ENCODE measurements at places on chromosomes 12 and 14.

DNA sequence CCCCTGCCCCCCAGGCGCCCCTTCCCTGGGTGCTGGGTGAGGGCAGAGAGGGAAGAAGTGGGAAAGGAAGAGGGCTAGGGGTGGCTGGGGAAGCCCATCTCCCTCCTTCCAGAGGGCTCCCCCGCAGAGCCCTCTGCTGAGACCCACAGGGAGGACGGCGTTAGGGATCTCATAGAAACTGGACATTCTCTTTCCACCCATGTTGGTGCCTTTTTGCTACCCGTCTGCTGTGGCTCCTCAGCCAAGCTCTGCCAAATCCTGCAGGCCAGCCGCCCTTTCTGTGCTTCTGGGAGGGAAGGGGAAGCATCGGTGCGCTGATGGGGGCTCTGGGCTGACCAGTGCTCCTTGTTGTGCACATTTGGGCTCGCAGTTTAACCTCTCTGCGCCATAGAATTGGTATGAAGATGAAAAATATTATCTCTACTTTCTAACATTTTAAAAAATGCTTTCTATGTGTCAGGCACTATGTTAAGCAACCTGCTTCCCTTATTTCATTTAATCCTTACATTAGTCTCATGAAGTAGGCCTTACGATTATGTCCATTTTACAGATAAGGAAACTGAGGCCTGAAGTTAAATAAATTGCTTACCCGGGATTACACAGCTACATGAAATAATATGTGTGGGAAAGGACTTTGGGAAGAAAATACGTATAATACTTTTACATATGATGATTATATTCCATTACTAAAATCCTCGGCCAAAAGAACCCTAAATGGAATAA lies 981 bp downstream of the SLC48A1 start:
- DNase-seq = no peak

DNA sequence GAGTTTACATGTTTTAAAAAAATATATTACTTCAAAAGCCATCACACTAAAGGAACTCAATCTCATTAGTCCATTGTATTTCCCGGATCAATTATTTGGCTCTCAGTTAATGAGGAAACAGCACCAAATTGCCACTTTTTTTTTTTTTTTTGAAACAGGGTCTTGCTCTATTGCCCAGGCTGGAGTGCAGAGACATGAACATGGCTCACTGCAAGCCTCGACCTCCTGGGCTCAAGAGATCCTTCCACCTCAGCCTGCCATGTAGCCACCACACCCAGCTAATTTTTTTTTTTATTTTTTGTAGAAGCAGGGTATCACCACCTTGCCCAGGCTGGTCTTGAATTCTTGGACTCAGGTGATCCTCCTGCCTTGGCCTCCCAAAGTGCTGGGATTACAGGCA lies 77.4 kb downstream of the CLIP1 start:
- DNase-seq = no peak

DNA sequence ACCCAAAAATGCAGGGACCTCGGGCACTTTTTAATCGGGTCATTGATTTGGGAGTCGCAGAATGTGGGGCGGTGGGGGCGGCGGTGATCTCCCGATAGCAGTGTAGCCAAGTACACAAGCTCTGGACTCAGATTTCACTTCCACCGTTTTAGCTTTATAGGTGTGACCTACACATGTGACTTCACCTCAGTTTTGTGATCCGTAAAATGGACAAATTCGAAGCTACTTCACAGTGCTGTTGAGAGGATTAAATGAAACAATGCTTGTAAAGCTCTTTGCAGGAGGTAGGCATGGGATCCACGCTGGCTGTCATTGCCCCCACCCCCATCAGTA lies 478 bp downstream of the RITA1 start:
- no peak for DNase-seq

- DNase-seq = peak; percentile 43
These were observed 26.3 kb upstream of the BBS10 start for GRCh38 chr12:76374386-76375020.

GRCh38 chr12:92585115-92585727 lies 117.6 kb upstream of the PLEKHG7 start:
- DNase-seq = no peak

DNA sequence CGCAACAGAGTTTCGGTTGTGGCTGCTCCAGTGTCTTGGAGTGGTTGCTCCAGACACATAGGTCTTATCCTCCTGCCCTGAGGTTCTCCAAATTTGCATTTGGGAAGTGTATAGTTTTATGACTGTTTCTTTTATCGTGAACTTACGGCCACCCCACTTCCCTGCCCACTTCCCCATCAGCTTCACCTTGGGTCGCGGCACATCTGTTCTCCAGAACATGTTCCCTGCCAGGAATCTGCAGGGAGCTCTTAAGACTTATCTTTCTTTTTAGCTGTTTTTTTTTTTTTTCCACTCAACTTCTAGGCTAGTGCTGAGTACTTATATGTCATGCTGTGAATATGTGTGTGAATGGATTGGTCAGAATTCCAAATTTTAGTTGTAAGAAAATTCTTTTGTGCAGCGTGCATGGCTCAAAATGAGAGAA lies 75.4 kb downstream of the ETV6 start:
- DNase-seq = peak; percentile 12

- DNase-seq = no peak
These were observed 1482.7 kb downstream of the AACS start for GRCh38 chr12:126547905-126548304.
